Testis (tissue), 5 donors: ENCODE measurements at places on chromosomes 5 and 9. TPM values are rescaled to one million over a fixed set of nuclear protein-coding genes. Genes with fewer than 3 reads are reported as not detected.

DNA sequence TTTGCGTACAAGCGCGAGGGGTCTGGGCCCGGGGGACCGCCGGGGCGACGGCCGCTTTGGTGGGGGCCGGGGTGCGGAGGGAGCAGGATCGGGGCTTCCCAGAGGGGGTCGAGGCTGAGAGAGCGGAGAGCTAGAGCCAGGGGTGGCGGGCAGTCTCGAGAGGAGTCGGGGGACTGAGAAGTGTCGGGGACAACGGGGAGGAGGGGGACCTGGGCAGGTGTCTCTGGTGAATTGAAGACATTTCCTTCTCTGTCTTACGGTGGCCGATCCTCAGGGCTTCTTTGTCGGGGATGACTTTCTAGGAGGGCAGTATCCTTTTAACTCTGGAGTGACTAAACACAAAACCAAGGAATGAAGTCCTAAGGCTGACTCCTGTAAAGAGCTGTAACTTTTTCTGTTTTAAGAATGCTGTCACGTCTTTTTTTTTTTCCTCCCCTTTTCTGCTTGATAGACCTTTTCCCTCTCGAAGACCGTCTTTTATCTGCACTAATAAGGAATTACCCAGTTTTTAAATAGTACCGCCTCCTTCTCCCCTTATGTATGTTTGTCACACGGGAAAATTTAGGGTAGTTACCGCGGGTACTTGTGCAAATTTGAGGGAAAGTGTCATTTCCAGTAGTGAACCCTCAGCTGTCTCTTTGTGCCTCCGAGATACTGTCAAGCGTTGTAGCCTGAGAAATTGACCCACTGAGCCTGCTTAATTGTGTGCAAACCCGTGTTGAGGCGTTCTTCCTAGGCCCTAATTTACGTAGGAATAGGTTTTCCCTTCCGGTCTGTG is 822 bp downstream of the DENND4C start:
- peak; percentile 58 for DNase-seq

- DNase-seq = no peak
Observed at GRCh38 chr9:96442491-96442890, 7.5 kb upstream of the HABP4 start.

GRCh38 chr5:138078006-138078643 is 5.7 kb upstream of the WNT8A start:
- no peak for DNase-seq

The BRINP1 gene
- 1.8 TPM for polyA plus RNA-seq

The GTF3C5 gene
- 66.9 TPM for polyA plus RNA-seq
